Psoas muscle (tissue), 8 donors: ENCODE measurements at places on chromosomes 1 and 21.

- DNase-seq, result no peak
Measured at GRCh38 chr1:207021139-207021861, 11.3 kb downstream of the C1orf116 start.

- no peak for DNase-seq
Measured at GRCh38 chr1:64265141-64265540, 61.7 kb downstream of the UBE2U start.

- DNase-seq, result no peak
Measured at GRCh38 chr1:2394761-2395160, 3.1 kb downstream of the RER1 start.

- no peak for DNase-seq
Measured at GRCh38 chr1:87149241-87150041, 179.2 kb upstream of the LMO4 start.

GRCh38 chr1:193931356-193931755 is 744.9 kb upstream of the B3GALT2 start:
- DNase-seq, result no peak

GRCh38 chr1:211828584-211829342 is 1.8 kb downstream of the LPGAT1 start:
- DNase-seq, result no peak
